ENCODE measurements at places on chromosomes 2 and 18.

DNA sequence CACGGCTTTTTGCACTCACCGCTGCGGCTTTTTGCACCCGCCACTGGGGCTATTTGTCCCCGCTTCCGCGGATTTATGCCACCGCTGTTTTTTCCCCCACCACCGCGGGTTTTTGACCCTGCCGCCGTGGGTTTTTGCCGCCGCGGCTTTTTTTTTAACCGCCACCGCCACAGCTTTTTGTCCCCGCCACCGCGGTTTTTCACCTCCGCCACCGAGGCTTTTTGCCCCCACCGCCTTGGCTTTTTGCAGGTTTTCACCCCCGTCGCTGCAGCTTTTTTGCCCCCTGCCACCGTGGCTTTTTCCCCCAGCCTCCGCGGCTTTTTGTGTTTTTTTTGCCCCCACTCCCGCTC is 2796.7 kb upstream of the TEKT4 start:
- DNase-seq = no peak

DNA sequence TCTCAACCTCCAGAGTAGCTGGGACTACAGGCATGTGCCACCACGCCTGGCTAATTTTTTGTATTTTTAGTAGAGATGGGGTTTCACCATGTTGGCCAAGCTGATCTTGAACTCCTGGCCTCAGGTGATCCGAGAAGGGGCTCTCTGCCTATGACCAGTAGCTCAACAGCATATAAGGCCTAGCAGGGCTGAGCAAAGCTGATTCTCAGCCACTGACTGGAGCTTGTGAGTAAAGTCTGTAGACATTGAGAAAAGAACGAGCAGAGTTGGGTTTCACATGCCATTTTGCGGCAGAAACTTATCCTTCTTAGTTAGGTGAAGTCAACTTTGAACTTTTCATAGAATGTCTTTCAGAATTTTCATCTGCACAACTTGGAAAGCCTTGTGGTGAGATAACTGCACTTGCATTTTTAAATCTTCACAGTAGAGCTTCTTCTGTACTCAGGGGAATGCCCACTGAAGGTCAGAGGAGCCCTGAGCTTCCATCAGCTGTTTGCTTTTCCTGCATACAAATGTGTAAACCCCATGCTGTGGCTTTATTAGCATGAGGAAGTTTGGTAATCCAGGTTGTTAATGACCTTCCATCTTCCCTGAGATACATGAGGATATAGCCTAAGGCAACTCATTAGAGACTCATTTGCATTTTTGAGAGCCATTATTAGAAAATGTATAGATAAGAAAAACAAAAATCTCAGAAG is 602.4 kb downstream of the METTL4 start:
- DNase-seq = no peak

GRCh38 chr2:161041356-161041755 is 118.9 kb upstream of the TANK start:
- DNase-seq = no peak

DNA sequence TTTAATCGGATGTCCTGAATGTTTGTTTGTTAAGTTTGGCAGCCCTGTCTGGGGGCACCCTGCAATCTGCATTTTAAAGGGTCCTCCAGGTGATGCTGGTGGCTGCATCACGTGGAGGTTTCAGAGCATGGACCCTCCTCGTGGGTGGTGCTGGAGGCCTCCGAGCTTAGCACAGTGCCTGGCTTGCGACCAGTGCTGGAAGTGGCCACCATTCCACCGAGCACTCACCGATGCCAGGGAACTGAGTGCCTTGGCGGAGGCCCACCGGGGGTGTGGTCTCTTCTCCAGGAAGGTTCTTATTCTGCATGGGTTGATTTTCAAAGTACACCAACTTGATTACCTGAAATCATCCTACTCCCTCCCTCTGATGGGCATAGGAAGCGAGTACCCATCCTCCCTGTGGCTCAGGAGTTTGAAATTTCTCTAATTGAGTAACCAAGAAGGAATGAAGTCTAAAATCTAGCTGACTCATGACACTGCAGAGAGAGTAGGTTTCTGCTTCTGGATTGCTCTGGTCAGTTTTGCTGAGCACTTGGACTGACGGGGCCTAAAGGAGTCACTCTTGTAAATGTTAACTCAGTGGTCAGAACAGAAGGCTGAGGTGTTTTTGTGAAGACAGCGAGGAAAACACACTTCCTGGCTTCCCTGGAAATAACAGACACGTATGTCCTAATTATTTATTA is 58.1 kb upstream of the SLC66A3 start:
- no peak for DNase-seq

DNA sequence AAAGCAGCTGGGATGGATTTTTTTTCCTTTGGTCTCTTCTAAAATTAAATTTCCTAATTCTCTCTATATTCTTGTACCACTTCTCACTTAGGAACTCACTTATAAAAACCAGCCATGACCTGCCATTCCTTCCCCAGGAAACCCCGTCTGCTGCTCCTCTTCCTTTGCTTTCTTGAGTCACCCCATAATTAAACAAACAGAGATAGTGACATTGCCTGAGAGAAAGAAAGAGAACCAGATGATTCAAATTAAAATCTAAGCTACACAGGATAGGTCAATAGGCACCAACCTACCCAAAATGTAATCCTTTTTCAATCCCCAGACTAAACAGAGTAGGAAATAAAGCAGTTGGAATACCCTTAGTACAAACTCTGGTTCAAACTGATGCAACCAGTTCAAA is 9.7 kb downstream of the STK39 start:
- DNase-seq = no peak

DNA sequence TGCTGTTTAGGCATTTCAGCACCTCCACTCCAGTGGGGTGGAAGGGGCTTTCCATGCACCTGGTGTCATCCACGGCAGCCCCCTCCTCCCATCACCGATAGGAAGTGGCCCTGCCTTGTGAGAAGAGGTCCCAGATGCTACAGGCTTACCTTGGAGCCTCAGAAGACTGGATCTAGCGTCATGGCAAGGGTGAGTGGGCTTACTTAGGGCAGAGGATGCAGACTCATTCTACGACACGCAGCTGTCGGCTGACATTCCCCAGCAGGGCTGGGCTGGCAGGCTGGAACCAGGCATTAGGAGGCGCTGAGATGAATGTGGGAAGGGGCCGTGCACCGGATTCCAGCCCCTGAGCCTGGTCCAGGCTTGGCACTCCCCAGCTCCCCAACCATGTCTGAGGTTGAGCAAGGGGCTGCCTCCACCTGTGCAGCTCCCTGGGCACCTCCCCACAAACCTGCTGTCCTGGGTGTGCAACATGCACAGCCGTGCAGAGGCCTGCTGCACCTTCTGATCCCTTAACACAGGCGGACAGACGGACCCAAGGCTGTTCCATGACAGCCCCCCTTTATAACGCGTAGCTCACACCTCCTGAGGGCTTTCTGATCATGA is 1.7 kb upstream of the PRLH start:
- DNase-seq = no peak

DNA sequence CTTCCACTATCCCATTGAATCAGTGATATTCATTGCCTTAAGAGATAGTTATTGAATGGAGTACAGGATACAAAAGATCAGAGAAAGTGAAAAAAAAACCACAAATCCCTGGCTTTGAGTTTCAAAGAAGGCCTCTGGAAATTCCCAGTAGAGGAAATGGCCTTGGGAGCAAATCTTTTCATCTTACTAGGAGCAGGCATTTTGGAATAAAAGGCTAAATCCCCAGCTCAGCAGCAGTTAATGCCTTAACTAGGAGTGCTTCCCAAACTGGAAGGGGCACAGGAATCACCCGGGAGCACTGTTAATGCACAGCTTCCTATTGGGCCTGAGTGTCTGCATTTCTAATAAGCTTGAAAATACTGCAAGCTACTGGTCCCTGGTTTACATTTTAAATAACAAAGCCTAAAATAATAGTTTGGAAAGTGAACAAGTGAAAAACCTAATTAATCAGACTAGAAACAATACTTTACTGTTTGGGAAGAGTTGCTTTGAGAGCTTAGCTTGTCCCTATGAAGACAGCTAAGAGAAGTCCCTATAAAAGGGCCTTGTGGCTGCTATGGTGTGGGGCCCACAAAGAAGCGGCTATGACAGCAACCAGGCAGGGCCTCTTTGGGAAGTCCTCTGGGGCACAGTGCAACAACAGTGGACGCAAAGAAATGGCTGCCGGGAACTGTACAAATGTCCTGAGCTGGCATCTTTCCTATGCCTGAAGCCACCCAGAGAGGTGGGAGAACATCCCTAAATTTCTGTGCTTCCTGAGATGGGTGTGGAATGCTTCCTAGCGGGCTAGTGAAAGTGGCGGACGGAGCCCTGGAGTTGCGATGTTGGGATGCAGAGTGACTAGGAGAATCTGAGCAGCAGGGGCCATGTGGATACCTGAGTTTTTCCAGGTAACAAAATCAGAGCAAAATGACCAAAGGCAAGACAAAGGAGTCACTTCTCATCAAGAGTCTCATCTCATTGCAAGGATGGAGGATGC is 117.1 kb upstream of the KLHL14 start:
- DNase-seq = no peak

DNA sequence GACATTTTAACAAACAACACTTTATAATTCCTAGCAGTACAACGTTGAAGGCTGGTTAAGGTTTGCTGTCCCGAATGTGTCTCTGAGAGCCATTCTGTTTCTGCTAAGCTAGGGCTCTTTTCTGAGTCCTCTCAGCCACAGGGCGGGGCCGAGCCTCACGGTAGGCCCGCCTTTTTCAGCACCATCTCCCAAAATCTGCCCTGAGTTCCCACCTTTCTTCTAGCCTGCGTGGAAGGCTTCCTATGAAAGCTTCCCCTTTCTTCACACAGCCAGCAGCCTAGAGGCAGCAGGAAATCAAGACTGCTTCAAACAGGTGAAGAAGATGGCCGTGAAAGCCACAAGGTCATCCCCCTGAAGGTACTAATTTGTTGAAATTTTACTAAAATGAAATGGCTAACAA is 255.5 kb downstream of the CDH2 start:
- DNase-seq = no peak

DNA sequence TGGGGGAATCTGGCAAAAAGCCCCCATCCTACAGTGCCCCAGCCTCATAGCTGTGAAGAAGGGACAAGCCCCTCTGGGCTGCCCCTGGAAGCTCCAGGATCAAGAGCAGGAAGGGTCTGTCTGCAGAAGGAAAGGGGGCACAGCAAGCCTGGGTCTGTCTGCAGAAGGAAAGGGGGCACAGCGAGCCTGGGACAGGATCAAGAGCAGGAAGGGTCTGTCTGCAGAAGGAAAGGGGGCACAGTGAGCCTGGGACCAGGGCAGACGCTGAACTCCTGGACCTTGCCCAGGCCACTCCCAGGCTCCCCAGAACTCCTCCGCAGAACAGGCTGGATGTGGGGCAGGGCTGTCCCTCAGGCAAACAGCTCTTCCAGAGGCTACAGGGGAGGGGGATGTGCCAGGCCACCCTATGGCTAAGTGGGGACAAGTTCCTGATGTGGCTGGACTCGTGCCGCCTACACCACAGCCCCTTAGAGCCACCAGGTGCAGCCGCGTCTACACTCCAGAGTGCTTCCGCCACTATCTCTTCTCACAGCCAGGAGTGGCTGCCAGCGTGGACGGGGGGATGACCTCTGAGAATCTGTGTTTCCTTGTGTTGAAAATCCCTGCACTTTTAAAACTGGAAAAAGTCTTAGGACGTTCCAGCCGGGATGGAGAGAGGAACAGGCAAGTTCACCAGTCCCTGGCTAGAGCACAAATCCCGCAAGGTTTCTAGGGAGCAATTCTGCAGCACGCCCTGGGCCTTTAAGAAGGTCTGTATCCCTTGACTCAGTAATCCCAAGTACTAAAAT is 20.8 kb downstream of the KIF1A start:
- no peak for DNase-seq

DNA sequence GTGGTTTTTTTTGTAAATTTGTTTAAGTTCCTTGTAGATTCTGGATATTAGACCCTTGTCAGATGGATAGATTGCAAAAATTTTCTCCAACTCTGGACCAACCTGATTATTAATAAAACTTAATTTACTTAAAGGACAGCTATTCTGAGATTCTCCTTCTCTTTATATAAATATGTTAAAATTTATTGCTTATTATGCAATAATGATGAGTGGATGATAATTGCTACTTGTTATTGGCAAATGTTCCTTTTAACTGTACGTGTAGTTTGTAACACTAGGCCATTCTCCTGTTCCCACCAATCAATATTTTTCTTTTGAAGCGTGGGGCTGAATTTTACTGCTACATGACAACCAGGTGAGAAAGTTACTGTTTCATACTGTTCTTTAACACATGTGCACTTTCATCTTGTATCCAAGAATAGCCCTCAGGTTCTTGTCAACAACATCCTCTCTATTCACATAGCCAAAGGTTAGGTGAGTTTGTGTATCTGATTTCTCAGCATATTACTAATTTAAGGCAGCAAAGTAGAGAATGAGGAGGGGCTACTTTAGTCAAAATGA is 16.6 kb upstream of the STK17B start:
- no peak for DNase-seq

GRCh38 chr2:25794544-25795276 is 83.6 kb downstream of the ASXL2 start:
- no peak for DNase-seq

DNA sequence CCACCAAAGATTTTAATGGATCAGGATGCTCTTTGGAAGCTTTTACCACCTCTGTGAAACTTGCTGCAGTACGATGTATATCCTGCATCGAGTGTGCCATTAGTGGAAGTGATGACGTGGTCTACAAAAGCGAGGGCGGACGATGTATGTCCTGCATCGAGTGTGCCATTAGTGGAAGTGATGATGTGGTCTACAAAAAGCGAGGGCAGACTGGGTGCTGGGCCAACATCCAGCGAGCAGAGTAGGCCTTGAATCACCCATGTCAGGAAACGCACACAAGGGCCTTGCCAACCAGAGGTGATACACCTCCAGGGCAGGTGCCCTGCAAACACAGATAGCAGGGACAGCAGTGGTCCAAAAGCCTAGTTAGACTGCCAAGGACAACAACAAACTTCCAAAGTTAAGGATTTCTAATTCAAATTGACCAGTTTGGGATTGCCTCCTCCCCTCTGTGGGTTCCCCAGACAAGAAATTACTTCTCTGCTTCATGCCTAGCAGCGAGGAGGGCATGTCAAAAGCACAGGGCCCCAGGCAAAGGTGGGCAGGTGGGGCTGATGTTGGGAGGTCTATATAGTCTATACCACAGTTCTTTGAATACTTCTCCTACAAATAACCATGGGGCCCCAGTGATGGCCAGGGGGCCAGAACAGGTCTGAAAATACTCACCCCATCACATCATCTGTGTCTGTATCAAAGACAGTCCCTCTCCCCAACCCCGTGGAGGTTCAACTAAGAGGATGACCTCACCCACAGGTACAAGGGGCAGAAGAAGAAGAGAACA is 70.2 kb downstream of the ADD2 start:
- no peak for DNase-seq

- DNase-seq = no peak
These were observed 53.6 kb upstream of the ITGA6 start for GRCh38 chr2:172373766-172374165.

Data from effector memory CD8-positive, alpha-beta T cell (primary cell).